CMK (cell line): ENCODE measurements at places on chromosomes 1 and 21.

DNA sequence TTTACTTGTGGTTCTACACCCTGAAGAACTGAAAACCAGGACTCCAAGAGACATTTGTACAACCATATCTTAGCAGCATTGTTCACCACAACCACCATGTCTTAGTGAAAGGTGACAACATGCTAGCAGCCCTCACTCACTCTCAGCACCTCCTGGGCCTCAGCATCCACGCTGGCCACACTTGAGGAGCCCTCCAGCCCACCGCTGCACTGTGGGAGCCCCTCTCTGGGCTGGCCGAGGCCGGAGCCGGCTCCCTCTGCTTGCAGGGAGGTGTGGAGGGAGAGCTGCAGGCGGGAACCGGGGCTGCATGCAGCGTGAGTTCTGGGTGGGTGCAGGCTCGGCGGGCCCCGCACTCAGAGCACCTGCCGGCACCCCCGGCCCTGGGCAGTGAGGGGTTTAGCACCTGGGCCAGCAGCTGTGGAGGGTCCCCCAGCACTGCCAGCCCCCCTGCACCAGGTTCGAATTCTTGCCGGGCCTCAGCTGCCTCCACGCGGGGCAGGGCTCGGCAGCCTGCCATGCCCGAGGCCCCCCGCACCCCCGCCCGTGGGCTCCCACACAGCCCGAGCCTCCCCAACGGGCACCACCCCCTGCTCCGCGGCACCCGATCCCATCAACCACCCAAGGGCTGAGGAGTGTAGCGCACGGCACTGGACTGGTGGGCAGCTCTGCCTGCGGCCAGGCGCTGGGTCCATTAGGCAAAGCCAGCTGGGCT, 9.2 kb downstream of the C1orf159 start:
- no peak for DNase-seq

- no peak for DNase-seq
Observed at GRCh38 chr1:153246018-153246417, 13.5 kb upstream of the LORICRIN start.

GRCh38 chr1:82565546-82565945, 764.8 kb downstream of the ADGRL2 start:
- no peak for DNase-seq

GRCh38 chr1:238226810-238227209, 336.1 kb upstream of the ZP4 start:
- no peak for DNase-seq

- DNase-seq, result no peak
Observed at GRCh38 chr1:47507881-47508701, 70.2 kb downstream of the FOXD2 start.

DNA sequence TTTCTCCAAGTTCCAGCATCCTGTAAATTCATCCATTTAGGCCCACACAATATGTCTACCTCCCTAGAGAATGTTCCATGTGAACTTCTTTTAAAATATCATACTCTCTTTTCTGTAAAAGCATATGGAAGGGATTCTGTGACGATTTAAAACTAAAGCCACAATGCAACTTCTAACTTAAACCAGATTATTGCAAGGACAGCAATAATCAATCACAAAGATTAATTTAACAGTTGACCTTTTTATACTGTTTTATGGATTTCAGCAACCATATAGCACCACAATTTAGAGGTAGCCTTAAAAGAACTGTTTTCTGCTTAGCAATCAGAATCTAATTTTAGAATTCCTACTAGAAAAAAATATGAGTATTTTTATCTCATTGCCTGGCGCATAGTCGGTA, 58.3 kb downstream of the DSCAM start:
- no peak for DNase-seq

- DNase-seq, result no peak
Observed at GRCh38 chr1:31196685-31197084, 43.0 kb downstream of the NKAIN1 start.

GRCh38 chr1:38297842-38298241, 251.2 kb upstream of the POU3F1 start:
- DNase-seq, result no peak

- DNase-seq, result no peak
Observed at GRCh38 chr1:101713760-101714159, 283.0 kb downstream of the OLFM3 start.

GRCh38 chr1:214377886-214378285, 96.9 kb downstream of the SMYD2 start:
- DNase-seq, result no peak

- no peak for DNase-seq
Observed at GRCh38 chr1:202642212-202642611, 68.0 kb downstream of the SYT2 start.

GRCh38 chr1:17381161-17381560, 9.2 kb downstream of the PADI6 start:
- no peak for DNase-seq

- no peak for DNase-seq
Observed at GRCh38 chr1:192945390-192946130, 113.6 kb downstream of the UCHL5 start.

DNA sequence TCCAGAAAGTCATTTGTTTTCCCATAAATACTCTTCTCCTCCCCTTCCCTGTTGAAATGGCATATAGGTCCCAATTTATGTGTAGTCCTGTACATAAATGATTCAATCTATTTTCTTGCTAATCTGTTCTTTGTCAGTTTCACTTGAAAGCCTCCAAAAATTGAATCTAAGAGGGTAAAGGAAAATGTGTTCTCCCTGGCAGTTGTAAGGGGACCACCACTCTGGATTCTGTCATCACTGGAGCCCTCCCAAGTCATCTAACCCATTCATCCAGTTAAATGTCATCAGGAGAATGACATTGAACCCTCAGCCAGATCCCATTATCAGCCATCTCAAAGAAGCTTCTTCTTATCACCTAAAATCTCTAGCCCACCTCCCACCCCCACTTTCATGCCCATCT, 35.0 kb upstream of the RNF2 start:
- no peak for DNase-seq

- no peak for DNase-seq
Observed at GRCh38 chr1:170126696-170127095, 19.1 kb upstream of the NTMT2 start.

- no peak for DNase-seq
Observed at GRCh38 chr1:51941528-51941927, 49.0 kb downstream of the RAB3B start.

GRCh38 chr1:51666478-51666877, 49.6 kb downstream of the OSBPL9 start:
- DNase-seq, result no peak

- no peak for DNase-seq
Observed at GRCh38 chr21:38503583-38503982, 5.3 kb upstream of the ERG start.

DNA sequence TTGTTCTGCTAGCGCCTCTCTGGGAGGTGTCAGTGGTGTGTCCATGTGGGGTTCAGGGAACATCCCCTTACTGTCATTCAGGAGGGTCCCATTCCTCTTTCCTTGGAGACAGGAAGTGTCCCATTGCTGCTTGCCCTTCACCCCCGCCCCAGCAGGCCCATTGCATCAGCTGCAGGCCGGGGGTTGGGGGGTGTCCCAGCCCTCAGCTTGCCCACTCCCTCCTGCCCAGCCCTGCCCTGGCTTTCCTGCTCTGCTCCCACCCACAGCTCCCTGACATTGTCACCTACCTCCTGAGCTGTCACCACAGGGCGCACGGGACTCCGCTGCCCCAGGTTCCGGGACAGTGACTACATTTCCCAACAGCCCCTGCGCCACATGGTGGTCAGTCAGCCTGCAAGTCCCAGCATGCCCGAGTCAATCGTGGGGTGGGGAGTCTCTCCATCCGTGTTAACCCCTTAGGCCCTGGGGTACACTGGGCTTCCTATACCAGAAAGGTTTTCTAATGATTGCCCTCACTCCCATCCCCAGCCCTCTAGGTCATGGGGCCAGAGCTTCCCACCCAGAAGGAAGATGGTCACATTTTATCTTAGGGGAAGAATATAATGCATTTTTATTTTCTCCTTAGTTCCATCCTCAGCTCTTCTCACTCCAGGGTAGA, at the start of gene INPP5B:
Gene INPP5B, minus strand, starts transcription at position 351 of the 658 bp plus-strand sequence. CDS start 745 bp downstream, outside the sequence.
- DNase-seq, result peak; percentile 82

DNA sequence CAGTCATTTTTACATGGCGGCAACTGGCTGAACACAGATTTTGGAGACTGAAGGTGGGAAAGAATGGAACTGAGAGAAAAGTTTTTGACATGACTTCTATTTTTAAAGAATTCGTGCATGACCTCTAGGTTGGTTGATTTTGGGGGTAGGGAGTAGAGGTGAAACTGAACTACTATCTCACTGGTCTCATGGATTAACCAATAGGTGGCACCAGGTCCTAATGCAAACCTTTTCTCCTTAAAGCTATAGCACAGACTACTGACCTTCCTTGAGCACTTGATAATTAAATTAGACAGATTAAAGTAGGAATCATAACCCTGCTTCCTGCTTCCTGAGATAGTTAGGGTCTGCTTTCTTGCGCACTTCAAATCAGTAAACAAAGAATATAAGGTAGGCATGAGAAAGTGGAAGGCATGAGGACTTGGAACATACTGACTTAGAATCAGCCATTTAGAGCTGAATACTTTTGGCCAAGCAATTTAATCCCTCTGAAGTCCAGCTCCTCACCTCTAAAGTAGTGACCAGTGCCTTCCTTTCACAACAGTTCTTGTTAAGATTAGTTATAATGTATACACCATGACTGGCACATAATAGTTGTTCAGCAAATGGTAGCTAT, 206.0 kb downstream of the CENPF start:
- DNase-seq, result no peak

- no peak for DNase-seq
Observed at GRCh38 chr1:52239708-52240001, 97.8 kb downstream of the ZFYVE9 start.

GRCh38 chr1:96002969-96003964, 718.3 kb upstream of the PTBP2 start:
- DNase-seq, result no peak

- DNase-seq, result no peak
Observed at GRCh38 chr1:30323841-30324240, 399.5 kb downstream of the MATN1 start.

DNA sequence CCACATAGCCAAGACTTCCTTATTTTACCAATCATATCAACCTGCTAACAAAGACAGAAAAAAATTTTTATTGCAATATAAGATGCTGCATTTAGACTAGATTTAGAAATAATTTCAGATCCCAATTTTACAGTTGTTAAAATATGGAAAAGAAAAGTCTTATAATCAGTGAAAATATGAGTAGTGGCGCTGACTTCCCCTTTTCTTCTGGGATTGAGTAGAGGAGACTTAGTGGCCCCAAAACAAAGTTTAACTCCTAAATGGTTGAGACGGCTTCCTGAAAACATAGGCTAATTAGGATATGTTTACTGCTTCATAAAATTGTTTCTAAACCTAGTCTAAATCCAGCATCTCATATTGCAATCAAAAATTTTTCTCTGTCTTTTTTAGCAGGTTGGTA, 68.4 kb downstream of the RAB3GAP2 start:
- no peak for DNase-seq

- no peak for DNase-seq
Observed at GRCh38 chr1:998745-998994, 1.2 kb downstream of the HES4 start.

DNA sequence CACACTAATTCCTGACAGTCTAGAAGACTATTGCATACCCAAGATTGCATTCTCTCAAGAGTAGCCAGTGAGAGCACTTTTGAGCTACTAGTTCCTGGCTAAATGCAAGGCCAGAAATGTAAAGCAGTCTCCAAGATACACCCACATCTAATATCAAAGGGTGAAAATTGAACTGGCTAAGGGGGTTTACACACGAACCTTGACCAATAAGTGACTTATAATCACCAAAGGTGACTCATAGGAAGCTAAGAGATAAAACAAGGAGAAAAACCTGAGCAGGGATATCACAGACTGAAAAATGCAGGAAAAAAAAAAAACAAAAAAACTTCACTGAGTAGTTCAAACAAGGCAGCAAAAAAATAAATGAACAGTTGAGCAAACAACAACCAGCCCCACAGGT, 172.2 kb upstream of the RRP15 start:
- no peak for DNase-seq

GRCh38 chr1:197198911-197199310, 52.4 kb upstream of the ASPM start:
- DNase-seq, result no peak

DNA sequence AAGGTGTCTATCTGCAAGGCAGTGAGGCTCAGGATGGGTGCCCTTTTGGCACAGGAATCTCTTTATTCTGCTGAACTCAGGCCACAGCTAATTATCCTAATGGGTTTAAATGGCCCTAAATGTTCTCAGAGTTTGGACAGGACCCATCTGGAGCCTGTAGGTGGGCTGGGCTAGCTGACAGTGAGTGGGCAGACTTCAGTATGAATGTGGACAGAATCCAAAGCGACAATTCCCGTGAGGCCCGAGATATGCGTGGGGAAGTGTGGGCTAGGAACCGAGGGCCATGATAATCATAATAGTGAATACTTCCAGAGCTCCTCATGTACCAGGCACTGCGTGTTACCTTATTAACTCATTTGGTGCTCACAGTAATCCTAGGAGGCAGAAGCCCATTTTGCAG, 165.3 kb downstream of the GRIK3 start:
- DNase-seq, result no peak
